ENCODE measurements at places on chromosomes 3 and 15.

GRCh38 chr3:124053871-124054270 lies 61.9 kb upstream of the ROPN1 start:
- DNase-seq, result peak; percentile 73

- DNase-seq, result no peak
Observed at GRCh38 chr3:141537856-141538255, 51.0 kb downstream of the RASA2 start.

GRCh38 chr3:12722226-12722625 lies 36.8 kb downstream of the TMEM40 start:
- no peak for DNase-seq

DNA sequence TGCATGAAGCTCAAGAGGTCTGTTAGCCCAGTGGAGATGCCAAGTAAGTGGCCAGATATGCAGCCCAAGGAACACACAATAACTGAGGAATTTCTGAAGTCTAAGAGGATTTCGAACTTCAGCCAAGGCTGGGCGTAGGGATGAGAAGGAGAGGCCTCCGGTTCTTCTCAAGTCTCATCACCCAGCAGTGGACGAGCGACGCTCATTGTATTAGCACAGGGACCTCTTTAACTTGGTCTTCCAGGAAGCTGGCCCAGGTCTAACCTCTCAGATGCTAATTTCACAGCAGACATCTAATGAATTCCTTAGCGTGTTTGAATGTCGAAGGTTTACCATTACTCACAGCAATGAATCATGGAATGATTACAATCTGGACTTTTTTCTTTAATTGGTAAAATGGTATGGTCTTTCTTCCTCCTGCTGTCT lies 85.0 kb downstream of the HES1 start:
- DNase-seq, result no peak

GRCh38 chr15:39429898-39430357 lies 151.0 kb upstream of the THBS1 start:
- DNase-seq, result peak; percentile 37

- no peak for DNase-seq
Observed at GRCh38 chr3:150177673-150178381, 207.1 kb upstream of the PFN2 start.

- DNase-seq, result no peak
Observed at GRCh38 chr15:100150906-100151305, 190.9 kb downstream of the ADAMTS17 start.

DNA sequence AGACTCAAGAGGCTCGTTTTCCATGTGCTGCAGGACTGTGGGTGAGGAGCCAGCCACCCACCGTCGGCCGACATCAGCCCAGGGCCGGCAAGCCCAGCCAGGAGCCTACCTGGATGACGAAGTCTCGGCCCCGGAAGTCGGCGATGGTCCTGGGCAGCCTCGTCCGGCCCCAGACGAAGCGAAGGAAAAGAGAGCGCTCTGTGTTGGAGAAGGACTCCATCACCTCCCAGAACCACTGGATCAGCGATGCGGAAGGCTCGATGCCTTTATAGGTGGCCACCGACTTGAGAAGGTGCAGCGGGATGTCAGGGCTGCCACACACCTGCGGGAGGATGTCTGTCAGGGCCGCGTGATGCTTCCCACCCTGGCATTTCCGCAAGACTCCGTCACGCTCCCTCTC lies 13.8 kb upstream of the OCA2 start:
- no peak for DNase-seq

DNA sequence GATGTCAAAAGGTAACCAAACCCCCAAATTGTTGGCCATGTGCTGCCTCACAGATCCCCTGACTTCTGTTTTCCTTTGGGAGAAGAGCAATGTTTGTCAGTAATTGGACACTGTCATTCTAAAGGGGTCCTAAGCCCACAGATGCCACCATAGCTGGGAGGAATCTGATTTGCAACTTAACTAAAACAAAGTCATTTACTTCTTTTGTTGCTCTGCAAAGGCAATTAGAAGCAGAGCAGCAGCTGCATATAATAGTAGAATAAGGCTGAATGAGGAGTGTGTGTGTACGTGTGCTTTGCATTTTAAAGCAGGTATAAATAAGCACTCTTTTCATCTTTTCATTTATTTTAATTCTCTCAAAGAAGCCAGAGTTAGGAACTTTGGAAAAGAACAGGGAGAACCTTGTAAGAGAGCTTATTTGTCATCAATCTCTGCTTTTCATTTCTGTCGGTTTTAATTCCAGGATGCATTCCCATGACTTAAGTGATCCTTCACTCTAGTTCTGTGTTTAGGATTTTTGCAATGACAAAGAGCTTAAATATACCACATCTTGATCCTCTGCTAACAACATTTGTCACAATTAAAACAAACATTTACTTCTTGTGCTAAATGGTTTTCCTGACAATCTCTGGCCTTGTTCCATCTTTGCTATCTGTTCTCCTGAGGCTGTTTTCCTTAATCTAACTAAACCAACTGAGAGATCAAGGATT lies 530.2 kb upstream of the CBLB start:
- no peak for DNase-seq

GRCh38 chr3:111692593-111693552 lies 97.7 kb upstream of the ZBED2 start:
- DNase-seq, result no peak

DNA sequence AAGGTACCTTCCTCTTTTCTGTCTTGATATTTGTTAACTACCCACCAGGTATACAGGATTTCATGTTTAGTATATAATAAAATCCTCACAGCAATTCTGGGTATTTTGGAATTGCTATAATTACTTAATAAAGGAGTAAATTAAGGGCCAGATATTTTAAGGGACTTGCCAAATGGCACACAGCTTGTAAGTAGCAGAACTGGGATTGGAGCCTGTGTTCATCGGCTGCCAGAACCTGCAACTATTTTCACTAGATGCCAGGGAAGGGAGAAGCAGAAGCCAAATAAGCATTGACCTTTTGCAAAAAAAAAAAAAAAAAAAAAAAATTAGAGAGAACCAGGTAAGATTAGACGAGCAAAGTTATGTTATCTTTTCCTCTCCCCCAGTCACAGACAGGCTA lies 683.3 kb upstream of the CADM2 start:
- no peak for DNase-seq

GRCh38 chr3:157695103-157695502 lies 191.9 kb upstream of the VEPH1 start:
- no peak for DNase-seq

DNA sequence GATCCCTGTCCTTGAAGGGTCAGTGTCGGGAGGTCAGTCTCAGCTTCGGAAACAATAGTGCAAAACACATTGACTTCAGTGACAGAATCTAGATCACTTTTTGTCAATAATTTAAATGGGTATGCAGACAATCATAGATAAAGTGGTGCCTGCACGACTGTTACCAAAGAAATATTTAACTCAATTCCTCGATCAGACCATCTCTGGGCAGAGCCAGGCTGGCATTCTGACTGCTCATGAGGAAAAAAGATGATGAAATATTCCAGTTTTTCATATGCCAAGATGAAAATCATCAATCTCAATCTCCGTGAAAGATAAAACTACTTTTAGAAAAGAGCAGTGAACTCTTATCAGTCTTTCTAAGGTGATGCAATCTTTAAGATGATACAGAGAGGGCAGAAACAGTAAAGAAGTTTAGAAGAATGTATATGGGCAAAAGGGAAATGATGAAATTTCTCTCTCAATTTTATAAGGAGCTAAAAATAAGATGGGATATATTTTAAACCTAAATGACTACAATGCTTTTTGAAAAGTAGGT lies 169.9 kb downstream of the WDR72 start:
- no peak for DNase-seq

DNA sequence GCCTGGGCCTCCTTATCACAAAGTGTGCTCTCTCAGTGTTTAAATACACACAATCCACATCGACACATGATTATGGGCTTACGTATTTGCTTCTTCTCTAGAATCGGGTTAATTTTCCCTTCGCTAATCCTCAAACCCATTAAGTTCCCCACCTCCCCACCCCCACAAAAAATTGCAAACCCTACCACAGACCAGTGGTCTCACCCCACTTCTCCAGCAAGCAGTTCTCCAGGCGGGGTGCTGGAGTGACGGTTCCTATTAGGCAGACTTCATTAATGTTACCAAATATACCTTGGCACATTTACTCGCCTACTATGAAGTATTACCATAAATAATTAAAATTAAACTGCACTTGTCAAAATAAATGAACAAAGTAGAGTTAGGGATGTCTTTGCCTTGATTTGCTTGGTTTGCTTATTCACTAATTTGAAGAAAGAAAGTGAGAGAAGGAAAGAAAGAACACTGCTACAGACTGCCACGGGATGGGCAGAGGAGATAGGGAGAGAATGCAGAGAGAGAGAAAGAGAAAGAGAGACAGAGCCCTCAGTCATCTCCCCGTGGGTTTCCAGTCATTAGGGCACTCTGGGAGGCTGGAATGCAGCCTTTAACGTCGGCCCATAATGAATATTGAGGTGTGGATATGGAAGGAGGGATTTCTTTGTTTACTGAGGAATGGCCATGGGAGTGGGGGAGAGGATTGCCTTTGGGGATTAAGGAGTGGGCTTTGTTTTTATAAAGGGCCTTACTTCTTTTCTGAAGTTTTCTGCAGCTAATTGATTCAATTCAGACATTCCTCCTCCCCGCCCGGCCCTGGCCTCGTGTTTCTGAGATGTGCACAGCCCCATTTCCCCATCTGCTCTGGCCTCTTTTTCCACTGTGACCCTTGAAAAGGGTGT lies 39.7 kb upstream of the POLG start:
- no peak for DNase-seq

DNA sequence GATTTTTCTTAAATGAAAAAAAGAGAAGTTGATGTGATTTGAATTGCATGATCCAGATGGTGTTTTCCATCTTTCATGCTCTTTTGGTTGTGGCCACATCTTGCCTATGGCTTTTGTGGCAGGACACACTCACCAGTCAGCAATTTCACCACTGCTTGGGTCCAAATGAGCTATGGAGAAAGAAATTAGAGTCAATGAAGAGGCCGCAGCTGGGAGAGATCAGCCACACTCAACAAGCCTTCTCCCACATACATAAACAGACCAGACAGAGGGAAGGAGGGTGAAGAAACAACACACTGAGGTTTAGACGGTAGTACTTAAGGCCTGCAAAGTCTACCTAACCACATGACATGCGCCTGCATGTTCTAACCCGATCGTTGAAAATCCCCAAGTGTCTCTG lies 110.7 kb upstream of the CDIN1 start:
- no peak for DNase-seq

GRCh38 chr15:95284933-95285421 lies 1045.5 kb upstream of the NR2F2 start:
- peak; percentile 93 for DNase-seq

Data from Jurkat, Clone E6-1 (cell line).